ENCODE measurements at places on chromosomes 12 and 14.

DNA sequence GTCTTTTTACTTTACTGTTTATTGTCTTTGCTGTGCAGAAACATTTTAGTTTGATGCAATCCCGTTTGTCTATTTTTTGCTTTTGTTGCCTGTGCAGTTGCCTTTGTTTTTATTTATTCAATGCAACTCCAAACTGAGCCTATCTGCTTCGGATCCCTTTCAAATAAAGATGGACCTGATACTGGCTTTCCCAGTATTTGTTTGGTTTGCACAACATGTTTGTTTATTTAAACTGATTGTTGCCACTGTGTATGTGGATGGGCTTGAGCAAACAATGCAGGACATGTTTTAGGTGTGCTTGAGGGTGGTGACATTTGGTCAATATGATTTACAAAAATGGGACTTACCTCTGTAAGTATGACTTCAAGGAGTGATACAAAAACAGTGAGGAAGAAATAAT, 6.7 kb downstream of the TRHDE start:
- no peak for DNase-seq

GRCh38 chr12:24950231-24950834, 1.4 kb upstream of the BCAT1 start:
- DNase-seq = no peak

DNA sequence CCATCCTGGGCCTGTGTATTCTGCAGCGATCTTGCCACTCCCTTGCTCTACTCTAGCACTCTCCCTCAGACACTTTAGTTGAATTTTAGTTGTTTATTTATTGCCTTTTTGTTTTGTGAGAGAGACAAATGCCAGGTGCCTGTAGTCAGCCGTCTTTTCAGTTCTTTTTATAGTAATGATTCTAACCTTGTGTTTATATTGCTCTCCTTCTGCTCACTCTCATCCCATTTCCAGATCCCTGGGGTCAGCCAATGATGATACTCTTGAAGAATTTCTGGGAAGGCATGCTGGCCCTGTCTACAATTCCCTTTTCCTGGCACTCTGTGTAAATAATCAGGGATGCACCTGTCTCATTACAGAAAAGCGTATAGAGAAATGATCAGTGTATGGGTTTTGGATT, 334.1 kb upstream of the MIS18BP1 start:
- DNase-seq = no peak

- no peak for DNase-seq
Measured at GRCh38 chr12:90695415-90695814, 259.6 kb downstream of the CCER1 start.

DNA sequence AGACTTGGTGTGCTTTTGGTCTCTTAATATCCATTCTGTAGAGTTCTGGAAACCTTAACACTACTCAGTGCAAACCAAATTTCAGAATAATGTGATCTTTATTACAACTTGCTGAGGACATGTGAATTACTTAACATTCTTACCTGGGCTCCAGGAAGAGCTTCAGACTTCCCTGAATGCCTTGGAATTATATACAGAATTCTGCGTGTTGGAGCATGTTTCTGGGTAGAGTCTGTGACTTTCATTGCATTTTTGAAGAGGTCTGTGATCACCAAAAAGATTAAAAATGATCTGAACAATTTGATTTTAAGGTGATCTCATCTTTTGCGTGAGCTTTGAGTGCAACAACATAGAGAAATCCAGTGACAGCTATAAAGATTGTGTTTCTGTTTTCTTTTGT, 35.4 kb downstream of the ZDHHC17 start:
- no peak for DNase-seq

DNA sequence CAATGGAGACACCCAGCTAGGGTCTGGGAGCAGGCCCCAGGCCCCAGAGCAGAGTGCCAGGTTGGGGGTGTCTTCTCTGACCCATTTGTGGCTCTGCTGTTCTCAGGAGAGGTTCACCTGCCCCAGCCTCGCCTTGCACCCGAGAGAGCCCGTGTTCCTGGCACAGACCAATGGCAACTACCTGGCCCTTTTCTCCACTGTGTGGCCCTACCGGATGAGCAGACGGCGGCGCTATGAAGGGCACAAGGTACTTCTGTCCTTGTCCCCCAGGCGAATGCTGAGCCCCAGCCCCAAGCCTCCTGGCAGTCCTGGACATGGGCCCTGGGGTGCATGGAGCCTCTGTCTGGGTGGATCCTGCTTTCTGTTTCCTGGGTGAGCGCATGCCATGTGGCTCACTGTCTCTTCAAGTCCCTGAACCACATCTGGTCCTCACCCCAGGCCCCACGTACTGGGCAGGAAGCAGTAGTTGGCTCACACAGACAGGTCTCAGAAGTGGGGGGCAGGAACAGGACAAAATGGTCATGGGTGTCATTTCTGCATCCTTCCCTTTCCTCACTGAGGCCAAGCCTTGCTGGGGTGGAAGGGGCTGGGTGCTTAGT, 58.2 kb downstream of the BEGAIN start:
- DNase-seq = no peak

DNA sequence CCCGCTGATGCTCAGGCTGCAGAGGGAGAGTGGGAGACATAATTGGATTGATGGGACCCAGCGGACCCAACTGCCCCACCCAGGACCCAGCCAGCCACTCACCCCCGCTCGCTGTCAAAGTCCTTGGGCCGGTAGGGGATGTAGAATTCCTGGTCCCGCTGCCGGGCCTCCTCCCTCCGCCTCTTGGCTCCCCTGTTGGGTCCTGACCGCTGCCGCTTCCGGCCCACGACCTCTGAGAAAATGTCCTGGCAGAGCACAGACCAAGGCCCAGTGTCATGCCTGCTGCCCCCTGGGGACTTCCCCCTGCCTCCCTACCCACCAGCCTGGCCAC, 13.5 kb downstream of the CFAP73 start:
- DNase-seq = no peak

DNA sequence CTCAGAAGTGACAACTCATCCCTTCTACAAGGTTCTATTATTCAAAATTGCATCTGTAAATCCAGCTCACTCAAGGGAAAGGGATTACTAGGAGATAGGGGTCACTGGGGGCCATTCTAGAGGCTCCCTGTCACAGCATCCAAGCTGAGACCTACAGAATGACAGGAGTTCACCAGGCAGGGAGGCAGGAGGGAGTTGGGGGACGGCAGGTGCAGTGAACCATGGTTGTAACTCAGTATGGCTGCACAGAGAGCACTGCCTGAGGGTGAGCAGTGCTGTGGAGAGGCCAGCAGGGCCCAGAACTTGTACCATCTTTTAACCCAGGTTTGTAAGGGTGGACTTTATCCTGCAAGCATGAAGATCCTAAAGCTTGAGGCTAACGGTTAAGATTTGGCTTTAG, 37.9 kb upstream of the SINHCAF start:
- DNase-seq = no peak

DNA sequence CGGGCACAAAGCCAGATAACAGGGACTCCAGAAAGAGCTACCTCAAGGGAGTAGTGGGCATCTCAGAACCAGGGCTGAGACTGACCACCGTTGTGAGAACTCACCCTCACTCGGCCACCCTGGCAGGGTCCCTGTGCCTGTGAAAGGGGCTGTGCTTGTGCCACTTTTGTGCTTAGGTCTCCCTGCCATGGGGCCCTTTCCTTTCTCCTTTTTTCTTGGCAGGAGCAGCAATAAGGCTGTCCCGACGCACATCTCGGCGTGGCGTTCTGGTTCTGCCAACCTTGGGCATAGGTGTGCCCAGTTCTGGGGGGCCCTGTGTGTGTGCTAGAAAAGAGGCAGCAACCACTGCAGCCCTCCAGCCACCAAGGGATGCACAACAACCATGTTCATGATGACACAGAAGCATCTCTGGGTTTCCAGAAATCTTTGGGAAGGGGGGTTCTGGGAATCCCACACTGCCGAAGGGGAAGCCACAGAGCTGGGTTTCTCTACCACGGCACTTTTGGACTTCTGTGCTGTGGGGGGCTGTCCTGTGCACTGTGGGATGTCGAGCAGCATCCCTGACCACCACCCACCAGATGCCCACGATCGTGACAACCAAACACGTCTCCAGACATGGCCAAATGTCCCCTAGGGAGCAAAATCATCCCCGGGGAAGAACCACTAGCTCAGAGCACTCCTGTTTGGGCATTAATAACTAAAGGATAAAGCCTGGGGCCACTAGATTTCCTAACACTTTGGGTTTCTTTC, 13.1 kb upstream of the TMEM119 start:
- no peak for DNase-seq

- DNase-seq = no peak
Measured at GRCh38 chr12:19644571-19644970, 205.3 kb downstream of the AEBP2 start.

- DNase-seq = no peak
Measured at GRCh38 chr12:59660148-59660547, 64.3 kb downstream of the SLC16A7 start.

GRCh38 chr12:45076417-45077026, 25.6 kb upstream of the DBX2 start:
- no peak for DNase-seq

- no peak for DNase-seq
Measured at GRCh38 chr14:100755649-100756048, 29.0 kb downstream of the DLK1 start.

GRCh38 chr12:115609347-115609746, 668.1 kb downstream of the MED13L start:
- no peak for DNase-seq

- no peak for DNase-seq
Measured at GRCh38 chr12:130555628-130556485, 160.2 kb downstream of the RIMBP2 start.

DNA sequence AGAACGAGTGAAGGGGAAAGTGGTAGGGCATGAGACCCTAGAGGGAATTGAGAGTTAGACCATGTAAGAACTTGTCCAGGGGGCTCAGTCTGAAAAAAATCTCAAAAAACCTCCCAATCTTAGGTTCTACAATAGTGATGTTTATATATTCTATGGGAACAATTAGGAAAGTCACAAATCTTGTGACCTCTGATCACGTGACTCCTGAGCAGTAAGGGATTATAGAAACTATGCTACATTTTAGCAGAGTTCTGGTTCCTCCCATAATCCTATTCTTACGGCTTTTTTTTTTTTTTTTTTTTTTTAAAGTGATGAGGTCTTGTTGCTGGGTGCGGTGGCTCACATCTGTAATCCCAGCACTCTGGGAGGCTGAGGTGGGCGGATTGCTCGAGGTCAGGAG, 5.8 kb downstream of the ADCK1 start:
- DNase-seq = no peak

GRCh38 chr12:7219599-7220243, 30.2 kb downstream of the PEX5 start:
- peak; percentile 57 for DNase-seq

DNA sequence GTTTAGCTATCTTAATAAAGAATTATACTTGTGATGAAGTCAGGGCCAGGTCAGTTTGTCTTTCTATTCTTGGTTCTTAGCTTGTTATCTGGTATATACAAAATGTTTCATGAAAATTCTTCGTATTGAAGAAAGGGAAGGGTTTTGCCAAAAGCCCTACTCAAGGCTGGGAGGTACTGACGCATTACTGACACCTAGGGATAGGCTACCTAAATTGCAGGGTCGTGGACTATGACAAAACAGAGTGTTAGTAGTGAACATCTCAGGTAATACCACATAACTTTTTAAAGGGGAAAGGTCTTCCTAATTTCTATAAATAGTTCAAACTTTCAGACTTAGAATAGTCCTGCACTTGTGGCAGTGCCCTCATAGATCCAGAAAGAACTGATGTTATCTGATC, 246.3 kb downstream of the RGS6 start:
- no peak for DNase-seq

GRCh38 chr12:52682938-52683574, 2.8 kb upstream of the KRT1 start:
- no peak for DNase-seq

DNA sequence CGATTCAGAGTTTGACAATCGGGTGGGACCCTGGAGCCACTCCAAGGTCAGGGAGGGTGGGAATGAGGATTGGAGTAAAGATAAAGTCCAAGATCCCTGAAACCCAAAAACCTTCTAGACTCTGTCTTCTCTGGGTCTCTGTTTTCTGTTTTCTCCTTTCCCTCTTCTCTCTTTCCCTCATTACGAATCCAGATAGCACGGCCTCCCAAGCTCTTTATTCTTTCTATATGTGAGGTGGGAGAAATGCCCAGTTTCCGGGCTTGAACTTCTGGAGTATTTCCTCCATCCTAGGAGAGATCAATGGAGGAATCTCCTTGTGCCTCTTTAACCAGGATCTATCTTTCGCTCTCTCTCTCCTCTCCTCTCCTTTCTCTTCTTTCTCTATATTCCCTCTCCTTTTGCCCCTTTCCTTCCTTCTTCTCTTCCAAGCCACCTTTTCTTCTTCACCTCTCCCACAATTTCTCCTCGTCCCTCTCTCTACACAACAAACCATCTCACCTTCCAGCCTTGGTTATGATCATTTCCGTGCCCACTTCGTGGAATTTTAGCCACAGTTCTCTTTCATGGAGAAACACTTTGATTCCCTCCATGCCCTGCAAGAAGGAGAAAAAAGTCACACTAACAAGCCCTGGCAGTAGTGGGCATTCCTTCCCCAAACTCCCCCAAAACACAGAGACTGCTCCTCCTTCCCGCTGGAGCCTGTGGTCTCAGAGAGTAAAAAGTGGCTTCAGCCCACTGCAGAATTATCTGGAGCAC, 4.4 kb downstream of the TBX5 start:
- no peak for DNase-seq

Measured in naive B cell (primary cell).